Myometrial cell (primary cell): ENCODE measurements at places on chromosomes 2 and 18. TPM values are rescaled to one million over a fixed set of nuclear protein-coding genes. Genes with fewer than 3 reads are reported as not detected.

PTPN4 gene
- 9.5 and 13.1 TPM in 2 replicates for total RNA-seq

CSRNP3 gene
- 0.58 and 3.9 TPM in 2 replicates for total RNA-seq

RNF125 gene
- total RNA-seq, result 0.86 and 1.1 TPM in 2 replicates

ANO7 gene
- total RNA-seq, result 0.29 TPM in 1 of 2 replicates, not detected in the other

CDH20 gene
- 0.35 and 0.86 TPM in 2 replicates for total RNA-seq

RALB gene
- total RNA-seq, result 81.3 and 86.7 TPM in 2 replicates

IL36G gene
- total RNA-seq, result not detected in 2 replicates

CARF gene
- total RNA-seq, result 1.2 and 3.7 TPM in 2 replicates

NETO1 gene
- total RNA-seq, result 0.18 and 0.29 TPM in 2 replicates
